ENCODE measurements at places on chromosomes 5 and 9.

DNA sequence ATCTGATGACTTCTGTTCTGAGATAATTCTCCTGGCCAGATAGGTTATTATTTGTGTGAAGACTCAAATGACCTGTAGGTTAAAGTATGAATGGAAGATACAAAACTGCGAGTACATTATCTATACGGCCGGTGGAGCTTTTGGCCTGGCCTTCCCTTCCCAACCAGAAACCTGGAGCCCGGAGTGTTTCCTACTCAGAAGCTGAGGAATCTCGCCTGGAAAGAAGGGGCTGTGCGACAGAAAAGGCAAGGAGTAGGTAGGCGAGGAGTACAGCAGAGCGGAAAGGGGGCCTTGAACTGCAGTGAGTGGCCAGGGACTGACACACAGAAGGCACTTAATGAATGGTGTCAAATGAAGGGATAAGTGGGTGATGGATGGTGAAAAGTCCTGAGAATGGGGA, 34.6 kb downstream of the ANGPTL2 start:
- H3K27me3 ChIP-seq = no peaks in the 10 kb centered on the region
- no peak overlapping the region for H3K4me3 ChIP-seq
- no peak for DNase-seq
- H3K36me3 ChIP-seq = no peaks in the 10 kb centered on the region
- H3K27ac ChIP-seq = no peak overlapping the region

- no peaks in the 10 kb centered on the region for H3K4me1 ChIP-seq
- no peak for DNase-seq
- no peak overlapping the region for H3K27ac ChIP-seq
- no peak overlapping the region for H3K4me3 ChIP-seq
These were observed 44.1 kb downstream of the ANGPTL2 start for GRCh38 chr9:127078336-127078735.

- no peaks in the 10 kb centered on the region for H3K36me3 ChIP-seq
- peak overlapping the region; percentile 62 for H3K4me3 ChIP-seq
- peak overlapping the region; percentile 52 for H3K27ac ChIP-seq
- H3K27me3 ChIP-seq = no peaks in the 10 kb centered on the region
- H3K4me1 ChIP-seq = peaks cover 67% of the 10 kb centered on the region
These were observed 73.2 kb downstream of the PIK3R1 start for GRCh38 chr5:68288707-68289134.

DNA sequence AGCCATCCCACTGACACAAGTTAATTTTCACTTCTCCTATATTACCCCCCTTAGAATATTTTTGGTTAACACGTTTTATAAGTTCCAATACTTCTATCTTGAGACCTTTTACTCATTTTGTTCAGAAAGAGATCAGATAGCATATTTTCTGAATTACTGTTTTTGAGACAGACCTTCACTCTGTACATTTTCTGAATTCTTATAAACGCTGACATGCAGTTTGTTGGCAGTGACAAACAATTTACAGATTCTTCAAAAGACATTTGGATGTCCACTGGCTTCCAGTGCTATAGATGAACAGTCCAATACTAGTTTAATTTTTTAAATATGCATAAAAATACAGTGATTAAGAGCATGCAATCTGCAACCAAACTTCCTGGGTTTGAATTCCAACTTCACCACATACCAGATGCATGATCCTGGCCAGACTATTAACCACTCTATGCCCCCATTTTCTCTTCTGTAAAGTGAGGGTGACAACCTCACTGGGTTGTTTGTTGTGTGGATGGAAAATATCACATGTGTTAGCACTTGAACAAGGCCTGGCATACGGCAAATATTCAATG, 142.1 kb downstream of the AGTPBP1 start:
- H3K4me3 ChIP-seq = no peak overlapping the region
- no peak for DNase-seq
- no peaks in the 10 kb centered on the region for H3K4me1 ChIP-seq
- H3K27ac ChIP-seq = no peak overlapping the region

DNA sequence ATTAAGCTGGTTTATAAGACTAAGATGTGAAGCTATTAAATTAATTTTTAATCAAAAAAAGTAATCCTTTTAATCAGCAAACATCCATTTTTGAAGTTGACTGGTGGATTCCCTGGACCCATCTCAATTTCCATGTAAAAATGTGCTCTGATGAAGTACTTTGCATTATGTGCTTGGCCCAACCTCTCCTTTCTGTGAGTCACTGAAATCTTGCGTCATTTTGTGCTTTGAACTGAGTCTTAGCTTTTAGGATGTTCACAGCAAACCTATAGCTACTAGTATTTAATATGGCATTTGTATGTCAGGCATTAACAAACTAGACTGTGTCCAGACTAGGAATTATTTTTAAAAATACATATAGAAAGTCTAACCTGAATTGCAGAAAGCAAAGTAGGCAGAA, 55.0 kb upstream of the CDH12 start:
- H3K27me3 ChIP-seq = no peaks in the 10 kb centered on the region
- no peaks in the 10 kb centered on the region for H3K4me1 ChIP-seq
- no peak overlapping the region for H3K4me3 ChIP-seq
- no peak for DNase-seq

DNA sequence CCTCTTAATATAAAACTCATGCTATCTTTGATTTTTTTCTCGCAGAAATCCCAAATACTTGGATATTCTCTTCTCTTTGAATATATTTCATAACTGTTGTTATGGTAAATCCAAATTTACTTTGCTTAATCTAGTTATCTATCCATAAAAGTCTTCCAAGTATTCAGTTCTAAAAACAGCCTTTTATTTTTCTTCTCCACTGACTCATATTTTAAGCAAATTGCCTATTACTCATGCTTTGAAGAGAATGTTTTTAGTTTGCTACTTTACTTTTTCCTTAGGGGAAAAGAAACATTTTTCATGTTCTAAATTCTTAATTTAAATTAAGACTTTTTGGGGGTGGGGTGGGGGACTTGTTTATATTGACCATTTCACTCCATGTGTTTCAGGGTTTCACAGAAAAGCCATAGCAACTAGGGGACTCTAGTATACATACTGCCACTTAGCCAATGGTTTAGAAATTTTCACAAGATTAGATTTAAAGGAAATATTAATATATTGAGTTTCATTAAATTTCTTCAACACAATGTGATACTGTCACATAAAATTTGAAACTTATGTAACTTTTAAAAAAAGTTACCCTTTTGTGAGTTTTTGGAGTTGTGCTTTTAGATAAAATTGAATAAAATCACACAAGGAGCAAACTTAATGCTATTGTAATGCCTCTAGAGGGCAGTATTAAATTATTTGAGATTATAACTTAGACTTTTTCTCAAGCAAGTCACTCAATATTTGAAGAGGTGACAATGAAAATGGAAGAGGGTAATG, 545.8 kb upstream of the ARRDC3 start:
- H3K36me3 ChIP-seq = no peaks in the 10 kb centered on the region
- no peaks in the 10 kb centered on the region for H3K27me3 ChIP-seq
- H3K4me3 ChIP-seq = no peak overlapping the region
- no peak overlapping the region for H3K27ac ChIP-seq
- no peak for DNase-seq
- no peaks in the 10 kb centered on the region for H3K4me1 ChIP-seq

GRCh38 chr5:581941-582340, 30.2 kb upstream of the CEP72 start:
- peak; percentile 3 for DNase-seq
- no peak overlapping the region for H3K4me3 ChIP-seq
- no peak overlapping the region for H3K27ac ChIP-seq
- no peaks in the 10 kb centered on the region for H3K4me1 ChIP-seq
